ENCODE measurements at places on chromosomes 12 and 14.

- peak; percentile 56 for DNase-seq
These were observed 316.9 kb downstream of the DAD1 start for GRCh38 chr14:22271838-22272799.

DNA sequence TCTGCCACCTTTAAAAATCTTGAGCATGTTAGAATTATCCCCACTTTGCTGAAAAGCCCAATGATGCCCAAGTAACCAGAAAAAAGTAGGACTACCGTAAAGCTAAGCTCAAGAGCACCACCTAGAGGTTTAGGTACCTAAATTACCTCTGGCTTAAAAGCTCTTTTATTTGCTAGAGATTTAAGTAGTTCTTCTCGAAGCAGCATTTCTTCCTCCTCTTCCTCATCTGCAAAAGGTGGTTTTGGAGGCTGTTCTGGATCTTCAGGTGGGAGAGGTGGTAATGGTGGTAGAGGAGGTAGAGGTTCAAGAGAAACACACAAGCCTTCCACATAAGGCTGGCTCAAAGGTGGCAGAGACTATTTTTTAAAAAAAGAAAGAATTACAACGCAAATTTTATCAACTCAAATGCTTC is 26.9 kb downstream of the ZFC3H1 start:
- no peak for DNase-seq

GRCh38 chr12:5177731-5178130 is 134.1 kb downstream of the KCNA5 start:
- no peak for DNase-seq

DNA sequence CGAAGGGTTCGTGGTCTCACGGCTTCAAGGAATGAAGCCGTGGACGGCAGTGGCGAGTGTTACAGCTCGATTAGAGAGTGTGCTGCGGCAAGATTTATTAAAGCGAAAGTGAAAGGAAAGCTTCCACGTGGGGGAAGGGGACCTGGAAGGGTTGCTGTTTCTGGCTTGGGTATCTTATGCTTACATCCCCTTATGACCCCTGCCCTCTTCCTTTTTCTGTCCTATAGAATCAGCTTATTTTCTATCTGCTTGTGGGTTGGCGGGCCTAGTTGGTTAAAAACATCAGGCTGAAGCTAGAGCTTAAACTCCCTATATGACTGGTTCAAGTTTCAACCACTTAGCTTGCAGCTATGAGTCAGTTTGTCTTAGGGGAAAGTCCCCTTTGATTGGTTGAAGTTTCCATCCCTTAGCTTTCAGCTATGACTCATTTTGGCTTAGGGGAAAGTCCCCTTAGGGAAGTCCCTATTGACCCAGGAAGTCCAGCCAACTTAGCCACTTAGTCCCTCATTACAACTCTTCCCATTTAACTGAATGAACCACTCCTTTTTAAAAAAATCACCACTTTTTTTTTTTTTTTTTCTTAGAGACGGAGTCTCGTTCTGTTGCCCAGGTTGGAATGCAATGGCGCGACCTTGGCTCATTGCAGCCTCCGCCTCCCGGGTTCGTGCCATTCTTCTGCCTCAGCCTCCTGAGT is 1494.7 kb upstream of the TMEM132C start:
- DNase-seq, result no peak

All from islet precursor cell (in vitro differentiated cells).